ENCODE measurements at places on chromosomes 1 and 21.

GRCh38 chr1:169925505-169926482, 32.1 kb upstream of the SCYL3 start:
- no peak for DNase-seq

- no peak for DNase-seq
Measured at GRCh38 chr1:109959974-109960744, 24.4 kb upstream of the AHCYL1 start.

DNA sequence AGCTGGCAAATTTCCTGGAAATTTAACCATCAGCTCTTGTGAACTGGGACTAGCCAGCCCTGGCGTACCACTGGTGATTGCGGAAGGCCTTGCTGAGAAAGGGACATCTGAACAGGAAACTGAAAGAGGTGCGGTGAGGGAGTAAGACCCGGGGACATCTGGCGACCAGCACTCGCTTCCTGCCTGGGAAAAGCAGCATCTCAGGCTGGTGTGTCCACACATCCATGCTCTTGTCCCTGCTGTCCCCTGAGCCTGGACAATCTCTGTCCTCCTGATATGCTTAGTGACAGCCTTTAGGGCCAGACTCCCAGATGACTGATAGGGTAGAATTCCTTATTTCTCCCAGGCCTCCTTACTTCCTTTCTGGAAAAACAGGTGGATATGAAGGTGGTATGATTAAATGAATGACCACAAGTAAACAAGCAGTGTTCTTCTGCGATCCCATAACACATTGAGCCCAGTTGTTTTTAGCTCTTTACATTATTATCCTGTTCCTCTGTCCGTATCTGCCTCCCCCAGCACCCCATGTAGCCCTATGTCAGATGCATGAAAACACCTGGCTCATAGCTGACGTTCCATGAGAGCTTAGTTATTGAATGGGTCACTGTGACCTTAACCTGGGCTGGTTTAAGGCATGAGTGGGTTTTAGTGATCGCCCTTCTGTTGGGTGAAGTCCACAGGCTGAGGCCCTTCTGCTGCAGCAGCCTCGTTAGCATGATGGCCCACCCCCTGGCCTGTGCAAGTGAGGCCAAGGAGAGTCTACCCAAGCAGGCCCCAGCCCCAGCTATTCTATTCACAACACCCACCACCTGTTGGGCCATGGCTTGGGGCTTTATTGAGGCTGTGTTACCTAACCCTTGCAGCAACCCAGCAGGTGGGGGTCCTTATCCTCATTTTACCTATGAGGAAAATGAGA, 76.1 kb upstream of the GADD45A start:
- DNase-seq: no peak

DNA sequence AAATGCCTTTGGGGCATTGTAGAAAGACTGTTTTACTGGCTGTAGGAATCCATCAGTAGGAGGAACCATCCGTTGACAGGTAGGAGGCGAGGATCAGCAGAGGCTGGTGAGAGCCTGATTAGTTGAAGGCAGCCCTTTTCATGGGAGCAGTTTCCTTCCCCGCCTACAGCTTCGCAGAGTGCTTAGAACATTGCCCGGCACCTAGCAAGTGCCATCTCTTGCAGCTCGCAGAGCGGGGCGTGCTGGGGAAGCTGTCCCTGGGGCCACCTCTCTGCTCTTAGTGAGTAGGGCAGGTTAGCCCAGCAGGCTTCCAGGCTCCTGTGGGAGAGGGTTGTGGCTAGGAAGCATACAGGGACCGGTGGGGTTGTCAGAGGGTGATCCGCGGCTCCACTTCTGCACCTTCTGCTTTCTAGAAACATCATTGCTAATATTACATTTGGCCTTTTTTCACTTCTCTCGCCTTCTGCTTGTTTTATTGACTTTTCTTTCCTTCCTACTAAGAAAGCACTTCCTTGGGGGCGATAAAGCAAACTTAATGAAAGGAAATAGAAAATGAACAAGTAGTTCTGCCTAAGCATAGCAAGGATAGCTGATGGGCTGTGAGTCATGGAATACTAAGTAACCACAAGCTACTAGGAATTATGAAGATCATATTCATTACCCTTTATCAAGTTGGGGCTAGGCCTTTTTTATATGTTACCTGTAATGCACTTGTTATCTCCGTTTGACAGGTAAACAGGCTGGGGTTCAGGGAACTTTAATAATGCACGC, 176.7 kb downstream of the GALNT2 start:
- DNase-seq: no peak

GRCh38 chr21:42223826-42224575, 5.1 kb downstream of the ABCG1 start:
- no peak for DNase-seq

DNA sequence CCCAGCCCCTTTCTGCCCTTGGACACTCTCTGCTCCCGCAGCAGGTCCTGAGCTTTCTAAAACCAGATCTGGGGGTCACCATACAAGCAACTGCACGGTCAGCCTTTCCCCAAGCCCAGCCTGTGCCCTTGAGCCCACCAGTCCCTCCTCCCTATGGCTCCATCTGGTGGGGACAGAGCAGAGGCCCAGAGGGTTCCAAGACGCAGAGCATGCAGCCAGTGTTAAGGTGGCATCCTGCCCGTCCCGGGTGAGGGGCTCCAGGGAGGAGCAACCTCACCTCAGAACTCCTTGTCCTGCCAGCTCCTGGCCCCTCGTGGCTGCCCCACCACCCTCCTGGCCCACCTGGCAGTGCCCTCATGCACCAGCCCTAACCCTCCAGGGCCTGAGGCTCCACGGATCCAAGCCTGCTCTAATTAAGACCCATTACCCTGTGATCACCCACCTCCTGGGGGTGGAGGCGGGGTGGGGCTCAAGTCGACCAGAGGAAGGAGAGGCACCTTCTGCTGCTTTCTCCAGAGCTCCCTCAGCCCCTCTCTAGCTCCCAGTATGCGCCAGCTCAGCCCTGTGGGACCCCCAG, 8.5 kb downstream of the CHD5 start:
- no peak for DNase-seq

DNA sequence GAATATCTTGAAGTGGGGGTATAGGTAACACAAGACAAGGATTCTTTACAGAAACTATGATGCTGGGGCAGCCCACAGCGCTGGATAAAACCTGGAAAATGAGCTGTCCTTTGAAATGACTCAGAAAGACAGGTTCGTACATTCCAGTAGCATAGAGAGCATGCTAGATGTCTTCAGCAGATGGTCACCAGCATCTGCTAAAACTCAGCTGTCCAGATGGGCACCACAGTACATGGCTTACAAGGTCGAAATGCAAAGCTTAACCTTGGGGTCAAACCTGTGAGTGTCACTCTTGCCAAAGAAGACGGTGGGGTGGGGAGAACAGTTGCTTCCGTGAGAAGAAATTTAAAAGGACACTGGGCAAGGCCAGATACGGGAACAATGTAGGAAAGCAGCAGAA, 41.3 kb upstream of the TRIM45 start:
- no peak for DNase-seq

DNA sequence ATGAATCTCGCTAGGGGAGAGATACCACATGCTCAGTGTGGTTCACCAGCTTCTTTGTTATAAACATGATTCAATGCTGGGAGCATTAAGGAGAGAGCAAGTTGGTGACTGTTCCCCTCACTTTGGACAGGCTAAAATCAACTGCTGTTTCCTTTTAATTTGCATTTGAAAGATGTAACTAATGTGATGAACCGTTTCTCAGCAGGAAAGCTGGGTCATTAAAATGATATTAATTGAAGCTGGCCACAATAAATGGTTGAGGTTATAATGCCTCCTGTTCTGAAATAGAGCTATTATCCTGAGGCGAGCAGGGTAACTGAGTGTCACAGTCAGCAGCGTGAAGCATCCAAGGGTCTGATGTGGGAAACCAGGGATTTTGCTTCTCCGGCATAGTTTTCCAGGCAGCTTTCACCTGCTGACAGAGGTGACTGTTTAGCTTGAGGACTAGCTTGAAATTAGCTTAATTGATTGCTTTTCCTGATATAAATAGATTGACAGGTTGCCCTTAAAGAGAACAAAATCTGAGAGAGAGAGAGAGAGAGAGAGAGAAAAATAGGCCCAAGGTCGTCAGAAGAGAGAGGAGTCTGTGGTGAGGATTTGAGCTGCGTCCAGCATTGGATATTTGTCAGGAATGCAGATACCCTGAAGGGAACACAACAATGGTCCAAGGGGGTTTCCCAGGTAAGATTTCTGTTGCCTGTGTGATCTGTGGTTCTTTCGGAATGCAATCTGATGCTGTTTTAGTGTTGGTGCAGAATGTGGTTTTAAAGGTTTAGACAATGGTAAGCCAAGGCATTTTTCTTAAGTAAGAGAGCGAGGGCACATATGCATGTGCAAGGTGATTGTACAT, 209.7 kb downstream of the PATJ start:
- DNase-seq: no peak

DNA sequence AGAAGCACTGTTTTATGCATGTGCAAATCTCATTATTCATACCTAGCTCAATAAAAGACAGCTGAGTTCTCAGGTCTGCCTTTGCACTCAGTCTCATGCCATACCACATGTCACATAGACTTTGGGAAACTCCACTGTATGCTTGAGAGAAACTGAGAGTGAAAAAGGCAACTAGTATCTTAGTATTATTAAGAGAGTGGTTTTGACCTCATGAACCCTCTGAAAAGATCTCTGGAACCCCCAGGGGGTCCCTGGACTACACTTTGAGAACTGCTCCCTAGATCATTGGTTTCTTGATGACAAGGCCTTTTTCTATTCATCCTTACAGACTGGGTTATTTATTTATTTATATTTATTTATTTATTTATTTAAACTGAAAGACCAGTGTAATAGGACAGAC, 3.7 kb upstream of the RHEX start:
- DNase-seq: no peak

DNA sequence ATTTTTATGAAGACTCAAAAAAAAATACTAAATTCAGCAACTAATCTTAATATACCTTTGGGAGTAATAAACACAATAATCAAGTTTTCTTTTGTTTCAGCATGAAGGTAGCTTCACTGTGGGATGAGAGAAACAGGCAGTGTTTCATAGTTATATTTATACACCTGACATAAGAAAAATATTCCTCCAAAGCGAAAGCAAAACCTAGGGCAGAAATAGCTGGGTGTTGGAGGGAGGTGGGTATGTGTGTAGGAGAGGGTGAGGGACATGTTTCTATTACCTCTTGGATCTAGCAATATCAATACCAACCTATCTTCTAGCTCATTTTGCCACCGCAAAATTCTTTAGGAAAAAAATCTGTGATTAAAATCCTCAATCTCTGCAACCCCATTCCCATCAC, 24.9 kb upstream of the MAN1A2 start:
- DNase-seq: no peak

DNA sequence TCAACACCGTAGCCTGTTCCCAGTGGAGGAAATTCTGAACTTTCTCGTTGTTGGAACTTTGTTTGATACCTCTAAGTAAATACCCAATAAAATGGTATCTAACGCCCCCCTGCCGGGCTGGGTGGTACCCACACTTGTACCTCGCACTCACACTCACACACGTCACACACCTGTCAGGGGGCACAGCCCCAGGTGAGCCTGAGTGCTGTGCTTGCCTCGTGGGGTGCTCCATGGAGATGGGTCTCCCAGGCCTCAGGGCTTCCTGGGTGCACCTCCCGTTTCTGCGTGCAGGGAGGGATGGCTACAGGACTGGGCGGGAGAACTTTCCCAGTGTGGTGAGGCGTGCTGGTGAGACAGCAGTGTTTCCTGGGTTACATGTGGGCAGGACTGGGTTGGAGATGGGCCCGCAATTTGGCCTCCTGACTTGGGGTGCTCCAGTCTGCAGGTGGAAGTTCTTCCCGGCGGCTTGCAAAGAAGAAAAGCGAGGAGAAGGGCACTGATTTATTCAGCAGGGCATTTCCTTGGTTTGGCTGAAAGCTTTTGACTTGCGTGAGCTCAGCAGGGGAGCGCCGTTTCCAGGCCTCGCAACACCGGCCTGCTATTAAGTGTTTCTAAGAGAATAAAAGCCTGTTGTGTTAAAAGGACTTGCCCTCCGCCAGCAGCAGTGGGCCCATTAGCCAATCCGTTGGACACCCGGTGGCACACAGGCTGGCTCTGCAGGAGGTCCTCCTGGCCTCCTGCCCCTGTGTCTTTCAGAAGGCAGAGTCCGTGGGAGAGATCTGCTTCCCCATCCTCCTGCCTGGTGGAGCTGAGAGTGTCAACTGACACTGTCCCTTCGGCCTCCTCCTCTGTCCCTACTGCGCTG, 79.7 kb downstream of the KIF26B start:
- no peak for DNase-seq

DNA sequence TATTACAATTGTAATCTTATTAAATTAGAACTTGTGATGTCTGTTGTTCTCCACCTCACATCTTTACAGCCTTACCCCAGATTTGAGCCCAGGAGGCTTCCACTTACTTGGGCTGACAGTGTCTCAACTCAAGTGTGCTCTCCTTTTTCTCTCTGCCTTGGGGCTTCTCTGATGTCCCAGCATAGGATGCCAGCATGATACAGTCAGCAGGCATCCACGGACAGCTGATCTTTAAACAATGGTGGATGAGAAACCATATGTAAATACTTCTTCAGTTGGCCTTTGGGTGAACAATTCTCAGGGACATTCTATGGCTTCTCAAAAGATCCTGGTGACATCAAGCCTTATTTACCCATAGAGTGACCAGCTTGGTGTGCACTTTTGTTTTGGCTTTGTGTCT, 107.6 kb upstream of the GORAB start:
- DNase-seq: no peak

DNA sequence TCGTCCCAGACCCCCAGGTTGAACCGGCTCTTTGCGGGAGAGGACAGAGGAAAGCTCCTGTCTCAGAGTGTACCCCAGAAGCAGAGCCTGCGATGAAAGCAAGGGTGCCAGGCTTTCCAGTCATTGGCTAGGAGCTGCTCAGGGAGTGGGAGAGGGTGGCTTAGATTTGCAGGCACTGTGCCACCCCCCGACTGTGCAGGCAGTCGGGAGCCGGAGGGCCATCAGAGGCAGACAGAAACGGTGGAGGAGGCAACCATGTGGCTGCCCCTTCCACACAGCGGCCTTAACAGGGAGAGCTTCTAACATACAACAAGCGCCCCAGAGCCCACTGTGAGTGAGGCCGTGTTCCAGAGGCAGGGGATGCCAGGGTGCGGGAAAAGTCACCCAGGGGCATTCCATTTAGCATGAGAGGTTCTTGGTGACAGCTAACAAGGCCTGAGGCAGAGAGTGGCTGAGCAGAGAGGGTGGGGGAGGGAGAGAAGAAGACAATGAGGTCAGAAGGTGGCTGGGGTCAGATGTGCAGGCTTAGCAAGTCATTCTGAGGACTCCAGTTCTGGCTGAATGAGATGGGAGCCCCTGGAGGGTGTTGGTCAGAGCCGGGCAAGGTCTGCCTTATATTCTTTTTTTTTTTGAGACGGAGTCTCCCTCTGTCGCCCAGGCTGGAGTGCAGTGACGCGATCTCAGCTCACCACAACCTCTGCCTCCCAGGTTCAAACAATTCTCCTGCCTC, 9.5 kb upstream of the C1orf167 start:
- no peak for DNase-seq

GRCh38 chr1:226886122-226886901, 15.9 kb downstream of the PSEN2 start:
- no peak for DNase-seq

DNA sequence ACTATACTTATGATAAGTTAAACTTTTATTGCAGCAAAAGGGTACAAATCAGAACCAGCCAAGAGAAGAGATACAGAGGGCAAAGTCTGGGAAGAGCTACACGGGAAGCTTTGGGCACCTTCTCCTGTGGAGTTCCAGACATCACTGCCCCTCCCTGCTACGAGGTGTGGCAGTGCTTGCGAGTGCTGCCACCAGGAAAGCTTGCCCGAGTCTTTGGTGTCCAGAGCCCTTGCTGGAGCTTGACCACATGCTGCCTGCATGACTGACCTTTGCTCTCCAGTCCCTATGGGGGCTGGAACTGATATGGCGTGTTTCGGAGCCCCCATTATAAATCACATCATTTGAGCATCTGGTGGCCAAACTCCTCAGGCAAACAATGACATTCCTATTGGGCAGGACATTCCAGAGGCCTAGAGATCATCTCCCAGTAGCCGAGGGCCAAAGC, 23.4 kb downstream of the PLEKHO1 start:
- DNase-seq: no peak

All from NK-92 treated with Interleukin-12 subunit alpha and Interleukin-12 subunit beta, amount 100 ng/mL, for 24 hours (cell line).